Activated naive CD4-positive, alpha-beta T cell (primary cell): ENCODE measurements at places on chromosomes 5 and 9.

GRCh38 chr5:140213370-140213983 lies 38.5 kb downstream of the CYSTM1 start:
- DNase-seq = no peak

GRCh38 chr9:81819859-81820546 lies 108.2 kb upstream of the SPATA31D4 start:
- no peak for DNase-seq

DNA sequence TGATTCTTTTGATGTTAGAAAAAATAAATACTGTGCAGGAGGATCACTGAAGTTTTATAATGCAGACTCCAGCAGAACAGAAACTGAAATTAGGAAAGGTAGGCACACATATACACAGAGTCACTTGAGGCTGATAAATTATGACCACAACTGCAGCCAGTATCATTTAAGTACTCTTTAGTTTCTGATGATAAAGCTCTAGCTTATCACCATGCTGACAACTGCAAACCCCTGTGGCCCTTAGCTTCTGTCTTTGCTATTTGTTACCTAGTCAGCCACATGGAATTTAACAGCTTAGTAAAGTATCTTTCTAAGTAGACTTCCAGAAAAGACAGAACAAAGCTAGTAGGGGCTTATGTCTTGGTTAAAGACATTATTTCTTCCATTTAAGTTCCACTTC lies 734.8 kb upstream of the CDH6 start:
- no peak for DNase-seq

GRCh38 chr5:55800924-55801323 lies 50.2 kb upstream of the IL31RA start:
- no peak for DNase-seq

DNA sequence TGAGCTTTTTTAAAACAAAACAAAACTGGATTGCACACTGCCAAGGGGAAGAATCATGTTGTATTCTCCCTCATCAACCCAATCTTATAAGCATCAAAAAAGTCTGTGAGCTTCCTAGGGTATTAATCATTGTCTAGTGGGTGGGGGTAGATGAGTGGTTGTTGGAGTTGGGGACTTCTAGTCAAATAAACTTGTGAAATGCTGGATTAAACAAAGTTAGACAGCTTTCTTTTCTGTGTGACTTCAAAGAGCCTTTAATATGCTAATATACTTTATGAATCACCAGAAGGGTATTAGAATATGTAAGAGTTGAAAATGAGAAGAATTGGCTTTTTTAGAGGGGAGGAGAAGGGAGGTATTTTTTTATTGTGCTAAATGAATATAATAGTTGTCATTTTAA lies 87.7 kb downstream of the GALNT10 start:
- no peak for DNase-seq

DNA sequence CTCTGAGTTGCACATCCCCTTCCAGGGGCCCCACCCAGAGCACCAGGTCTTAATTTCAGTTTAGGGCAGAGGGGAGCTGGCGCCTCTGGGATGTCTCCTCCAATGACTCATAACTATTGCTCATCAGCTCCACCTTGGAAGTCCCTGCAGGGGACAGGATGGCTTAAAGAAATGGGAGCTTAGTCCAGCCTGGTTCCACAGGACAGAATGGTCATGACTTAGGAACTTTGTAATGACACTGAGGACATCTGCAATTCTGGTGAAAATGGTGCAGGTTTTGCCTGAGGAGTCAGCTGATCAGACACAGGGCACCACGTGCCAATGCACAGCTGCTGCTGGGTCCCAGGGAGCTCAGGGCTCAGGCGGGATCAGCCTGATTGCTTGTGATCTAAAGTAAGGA lies 16.4 kb upstream of the PPP1R26 start:
- no peak for DNase-seq

DNA sequence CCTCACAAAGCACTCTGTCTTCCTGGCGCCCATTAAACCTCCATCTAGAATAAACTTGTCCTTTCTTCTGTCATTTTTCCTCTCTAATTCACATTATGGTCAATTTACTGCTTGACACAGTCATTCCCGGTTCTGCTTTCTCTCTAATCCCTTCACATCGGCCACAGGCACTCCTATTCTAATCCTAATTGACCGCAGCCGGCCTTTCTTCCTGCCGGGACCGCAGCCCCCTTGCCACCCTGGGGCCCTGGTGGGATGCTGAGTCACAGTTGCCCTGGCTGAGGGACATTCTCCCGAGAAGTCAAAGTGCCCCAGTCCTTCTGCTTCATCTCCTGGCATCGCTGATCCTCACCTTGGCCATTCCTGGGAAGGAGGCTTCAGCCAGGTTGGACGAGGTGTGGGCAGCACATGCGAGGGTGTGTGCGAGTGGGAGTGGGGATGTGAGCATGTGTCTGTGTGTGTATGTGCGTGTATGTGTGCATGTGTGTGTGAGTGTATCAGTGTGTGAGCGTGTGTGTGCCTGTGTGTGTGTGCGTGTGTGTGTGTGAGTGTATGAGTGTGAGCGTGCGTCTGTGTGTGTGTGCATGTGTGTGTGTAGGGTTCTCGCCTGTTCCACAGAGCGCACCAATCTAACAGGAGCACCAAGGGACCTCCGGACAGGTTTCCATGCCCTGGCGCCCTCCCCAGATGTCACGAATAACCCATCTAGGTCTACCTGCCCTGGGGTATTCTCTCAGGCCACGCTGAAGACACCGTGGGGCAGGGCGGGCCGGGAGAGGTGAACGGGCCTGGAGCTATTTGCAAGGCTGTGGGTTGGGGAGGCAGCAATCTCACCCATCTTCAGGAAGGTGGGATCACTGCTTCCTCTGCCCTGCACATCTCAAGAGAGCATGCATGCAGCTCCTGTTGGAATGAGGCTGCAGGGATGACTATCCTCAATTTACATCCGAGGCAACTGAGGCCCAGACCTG lies 191.2 kb downstream of the PAX5 start:
- no peak for DNase-seq

DNA sequence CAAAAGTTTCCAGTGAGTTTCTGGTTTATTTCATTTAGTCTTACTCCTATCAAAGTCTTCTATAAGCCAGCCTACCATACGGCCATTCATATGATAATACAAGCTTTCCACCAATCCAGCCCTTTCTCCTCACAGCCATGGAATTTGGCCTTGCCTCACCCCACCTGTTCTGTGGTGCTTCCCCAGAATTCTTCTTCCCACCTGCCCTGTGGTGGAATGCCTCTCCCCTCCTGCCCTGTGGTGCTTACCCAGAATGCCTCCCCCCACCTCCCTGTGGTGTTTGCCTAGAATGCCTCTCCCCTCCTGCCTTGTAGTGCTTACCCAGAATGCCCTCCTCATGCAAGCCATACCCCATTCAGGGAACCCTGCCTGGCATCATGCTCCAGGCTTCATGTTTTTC lies 90.3 kb upstream of the APC start:
- no peak for DNase-seq

DNA sequence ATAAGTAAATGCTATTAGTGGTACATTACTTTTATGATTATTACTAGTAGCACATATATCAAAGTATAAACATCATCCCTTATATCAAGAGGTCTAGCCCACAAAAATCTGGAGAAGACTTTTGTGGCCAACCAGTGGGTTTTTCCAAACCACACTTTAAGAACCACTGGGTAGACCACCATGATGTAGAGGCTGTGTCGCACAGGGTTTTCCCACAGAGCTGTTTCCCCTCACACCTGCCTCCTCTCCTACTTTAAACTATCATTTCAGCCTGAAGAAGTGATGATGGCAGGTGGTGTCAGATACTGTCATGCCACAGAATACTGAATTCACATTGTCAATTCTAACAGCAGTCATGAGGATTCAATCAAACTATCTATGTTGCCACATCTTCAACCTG lies 109.2 kb downstream of the FBXW11 start:
- DNase-seq = no peak

DNA sequence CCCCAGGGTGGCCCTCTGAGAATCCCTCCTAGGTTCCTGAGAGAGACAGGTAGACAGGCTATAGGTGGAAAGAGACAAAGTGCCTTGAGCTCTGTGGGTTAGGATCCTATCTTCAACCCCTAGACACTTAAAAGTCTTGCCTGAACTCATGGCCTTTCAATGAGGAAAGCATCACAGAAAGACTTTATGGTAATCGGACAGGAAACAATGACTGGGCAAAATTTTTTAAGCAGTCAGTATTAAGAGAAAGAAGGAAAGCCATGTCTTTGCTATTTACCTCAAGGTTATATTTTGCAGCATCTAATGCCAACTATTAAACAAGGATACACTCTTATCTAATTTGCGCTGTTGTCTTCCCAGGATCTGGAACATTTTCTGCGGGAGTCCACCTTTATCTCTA lies 93.2 kb downstream of the PCSK1 start:
- DNase-seq = no peak

DNA sequence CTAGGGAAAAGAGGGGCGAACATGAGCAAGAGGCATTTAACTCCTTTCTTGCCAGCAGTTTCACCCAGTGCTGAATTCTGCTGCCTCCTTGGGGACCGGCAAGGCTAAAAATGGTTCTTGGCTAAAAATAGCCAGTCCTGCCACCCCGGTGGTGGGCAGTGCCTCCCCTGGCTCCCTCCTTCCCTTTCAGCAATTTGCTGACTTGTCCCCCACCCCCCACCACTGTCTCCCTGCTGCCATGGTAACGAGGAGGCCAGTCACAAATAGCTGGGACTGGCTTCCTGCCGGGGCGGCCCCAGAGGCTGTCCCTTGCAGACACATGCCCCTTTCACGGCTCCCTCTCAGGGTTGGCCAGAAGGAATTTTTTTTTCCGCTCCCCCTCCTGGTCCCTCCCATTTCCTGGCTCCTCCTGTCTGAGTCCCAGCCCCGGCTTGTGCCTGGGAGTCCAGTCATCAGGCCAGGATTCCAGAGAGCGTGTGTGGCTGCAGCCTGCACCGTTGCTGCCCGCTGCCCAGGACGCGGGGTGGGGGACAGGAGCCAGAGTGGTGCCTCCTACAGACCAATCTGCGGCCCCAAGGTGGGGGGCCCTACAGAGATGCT lies 130.3 kb downstream of the RGS3 start:
- no peak for DNase-seq

DNA sequence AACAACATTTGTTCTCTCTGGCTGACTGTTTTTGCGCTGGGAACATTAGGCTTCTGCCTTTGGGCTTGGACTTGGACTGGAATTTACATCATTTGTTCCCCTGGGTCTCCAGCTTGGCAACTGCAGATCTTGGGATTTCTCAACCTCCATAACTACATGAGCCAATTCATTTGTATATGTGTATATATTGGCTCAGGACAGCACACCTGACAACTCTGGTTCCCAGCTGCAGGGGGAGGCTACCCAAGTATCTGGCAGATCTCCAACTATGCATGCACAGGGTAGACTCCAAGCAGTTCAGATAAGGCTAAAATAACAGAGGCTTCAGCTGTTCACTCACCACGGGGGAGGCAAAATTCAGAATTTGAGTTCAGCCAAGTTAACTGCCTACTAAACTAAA lies 31.6 kb upstream of the F2RL1 start:
- no peak for DNase-seq

- no peak for DNase-seq
Observed at GRCh38 chr5:168563959-168564358, 15.2 kb downstream of the PANK3 start.

DNA sequence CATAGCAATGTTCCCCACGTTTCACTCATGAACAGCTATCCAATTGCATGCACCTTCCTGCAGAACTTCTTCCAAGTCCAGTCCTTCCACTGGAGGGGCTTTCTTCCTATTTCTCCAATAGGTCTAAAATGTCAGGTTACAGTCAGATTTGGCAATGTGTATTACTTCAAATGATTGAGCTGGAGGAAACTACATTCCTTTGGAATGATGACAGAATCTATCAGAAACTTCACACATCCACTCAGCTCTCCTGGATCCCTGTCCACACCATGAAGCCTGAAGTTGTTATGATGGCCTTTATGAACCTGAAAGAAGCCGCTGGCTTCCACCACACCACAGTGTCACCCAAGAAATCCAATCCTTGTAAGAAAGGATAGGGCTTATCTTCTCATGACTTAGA lies 32.2 kb downstream of the FBXW2 start:
- DNase-seq = no peak

- no peak for DNase-seq
Observed at GRCh38 chr5:21856987-21857386, 996.2 kb downstream of the CDH12 start.

- no peak for DNase-seq
Observed at GRCh38 chr9:136244969-136245218, 718 bp downstream of the QSOX2 start.

- no peak for DNase-seq
Observed at GRCh38 chr9:133334161-133334560, 1.8 kb downstream of the SURF6 start.

- DNase-seq = no peak
Observed at GRCh38 chr5:72599519-72600370, 92.5 kb upstream of the ZNF366 start.

DNA sequence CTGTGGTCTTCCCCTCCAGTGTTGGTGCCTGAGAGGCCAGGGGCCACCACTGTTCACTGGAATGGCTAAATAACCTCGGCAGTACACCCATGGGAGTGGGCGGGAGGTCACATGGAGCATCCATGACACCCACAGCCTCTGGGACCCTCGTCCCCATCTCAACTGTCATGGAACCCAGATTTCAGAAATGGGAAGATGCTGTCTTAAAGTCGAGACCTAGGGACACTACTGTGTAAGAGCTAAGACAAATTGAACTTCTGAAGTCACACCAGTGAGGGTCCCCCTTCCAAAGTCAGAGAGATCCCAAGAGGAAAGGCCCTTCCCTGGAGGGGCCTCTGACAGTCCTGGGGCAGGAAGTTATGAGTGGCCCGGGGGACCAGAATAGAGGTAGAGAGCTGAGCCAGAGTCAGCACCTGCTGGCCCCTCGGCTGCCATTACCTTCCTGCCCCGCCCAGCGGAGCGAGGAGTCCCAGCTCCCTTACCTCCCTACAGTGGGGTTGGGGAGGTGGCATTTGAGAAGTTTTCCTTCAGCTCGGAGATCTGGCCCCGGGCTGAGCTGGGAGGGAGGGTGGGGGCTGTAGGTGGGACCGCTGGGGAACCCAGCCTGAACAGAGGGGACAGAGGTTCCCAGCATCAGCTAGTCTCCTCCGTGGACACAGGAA lies 7.6 kb downstream of the BARX1 start:
- DNase-seq = no peak

DNA sequence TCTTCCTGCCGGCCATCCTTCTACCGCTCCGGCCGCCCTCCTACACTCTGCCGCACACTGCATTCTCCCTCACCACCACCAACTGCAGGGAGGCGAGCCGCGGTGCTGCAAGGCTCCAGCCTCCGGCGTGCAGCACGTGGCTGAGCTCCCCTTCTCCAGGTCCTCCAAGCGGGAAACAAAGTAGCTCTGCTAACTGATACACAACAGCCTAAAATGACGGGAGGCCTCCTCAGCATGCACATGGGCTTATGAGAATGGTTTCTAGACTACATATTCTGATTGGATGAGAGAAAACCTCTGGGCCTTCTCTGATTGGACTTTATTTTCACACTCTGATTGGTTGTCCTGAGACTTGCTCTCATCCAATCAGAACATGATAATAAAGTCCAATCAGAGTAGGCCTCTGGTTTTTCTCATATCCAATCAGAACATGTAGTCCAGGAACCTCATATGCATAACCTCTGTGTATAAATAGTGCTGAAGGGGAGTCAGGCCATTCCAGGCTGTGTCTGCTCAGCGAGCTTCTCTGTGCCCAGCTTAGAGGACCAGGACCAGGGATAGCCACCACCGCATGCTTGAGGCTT lies 27.0 kb upstream of the ZNF354B start:
- no peak for DNase-seq
